ENCODE measurements at places on chromosomes 1 and 21.

DNA sequence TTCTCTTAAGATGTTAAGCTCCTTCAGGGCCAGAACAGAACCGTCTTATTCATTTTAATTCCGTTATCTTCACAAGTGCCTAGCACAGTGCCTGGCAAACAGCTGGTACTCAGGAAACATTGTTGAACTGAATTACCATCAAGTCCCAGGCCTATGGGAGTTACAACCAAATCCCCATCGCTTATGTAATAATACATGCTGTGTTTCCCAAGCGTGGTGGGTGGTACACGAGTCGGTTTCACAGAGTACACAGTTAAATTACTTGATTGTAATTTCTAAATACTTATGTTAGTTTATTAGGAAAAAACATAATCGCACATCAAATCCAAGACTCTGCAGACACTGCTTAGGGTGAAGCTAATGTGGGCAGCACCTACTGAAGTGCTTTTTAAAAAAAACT lies 1.0 kb downstream of the ANGEL2 start:
- no peak for DNase-seq

DNA sequence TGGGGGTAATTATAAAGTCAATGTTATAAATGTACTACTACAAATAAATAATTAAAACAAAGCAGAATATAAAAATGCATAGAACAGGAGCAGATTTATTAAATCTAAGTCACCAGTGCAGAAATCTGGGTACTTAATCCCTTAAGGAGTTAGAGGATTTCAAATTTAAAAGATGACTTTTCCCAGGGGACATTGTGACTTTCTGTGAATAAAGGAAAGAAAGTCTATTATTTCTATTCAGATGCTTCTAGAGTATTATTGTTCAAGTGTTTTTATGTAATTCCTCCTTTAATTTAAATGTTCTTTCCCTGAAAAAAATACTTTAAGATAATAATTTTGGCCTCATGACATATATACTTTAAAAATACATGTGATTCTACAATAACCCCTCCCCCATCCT lies 43.4 kb downstream of the SYDE2 start:
- no peak for DNase-seq

GRCh38 chr1:196896355-196896754 lies 8.5 kb downstream of the CFHR4 start:
- DNase-seq = no peak

GRCh38 chr21:37937668-37938067 lies 21.4 kb upstream of the KCNJ6 start:
- no peak for DNase-seq

DNA sequence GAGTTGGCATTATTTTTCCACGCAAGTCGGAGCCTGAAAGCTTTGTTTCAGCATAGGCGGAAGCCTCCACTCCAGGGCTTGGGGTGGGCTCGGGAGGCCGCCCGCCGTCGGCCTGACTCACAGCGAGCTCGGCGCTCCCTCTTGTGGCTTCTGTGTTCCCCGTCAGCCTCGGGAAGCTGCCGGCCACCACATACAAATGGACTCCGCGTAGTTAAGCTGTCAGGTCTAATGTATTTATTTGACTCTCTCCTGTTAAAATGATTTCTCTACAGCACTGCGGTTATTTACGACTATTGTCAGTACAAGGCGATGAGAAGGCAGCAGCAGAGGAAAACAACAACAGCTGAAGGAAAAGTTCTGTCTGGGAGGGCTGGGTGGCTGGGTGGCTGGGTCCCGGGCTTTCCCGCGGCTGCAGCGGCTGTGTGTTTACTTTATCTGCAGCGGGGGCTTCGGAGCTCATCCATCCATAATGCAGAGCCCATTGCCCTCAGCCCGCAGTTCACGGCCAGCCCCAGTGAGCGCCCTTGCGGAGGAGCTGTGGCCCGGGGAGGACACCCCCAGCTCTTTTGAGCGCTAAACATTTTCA lies 375.7 kb upstream of the CAMK1G start:
- DNase-seq = no peak

DNA sequence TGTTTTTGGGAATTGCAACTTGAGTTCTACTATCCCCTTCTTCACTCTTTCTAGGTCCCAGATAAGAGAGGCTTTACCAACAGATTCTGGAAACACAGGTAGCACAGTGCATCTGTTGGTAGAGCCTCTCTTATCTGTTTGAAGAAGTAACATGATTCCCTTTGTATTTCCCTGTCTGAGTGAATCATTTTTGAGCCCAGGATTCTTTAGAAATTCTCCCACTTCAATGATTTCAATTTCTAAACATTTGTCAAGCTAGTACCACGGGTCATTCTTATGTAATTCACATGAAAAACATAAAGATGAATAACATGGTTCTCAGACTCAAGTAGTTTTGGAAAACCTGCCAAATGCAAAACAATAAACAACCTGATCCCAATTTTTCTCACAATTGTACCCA lies 72.0 kb upstream of the DUSP10 start:
- DNase-seq = no peak

GRCh38 chr1:41678111-41678878 lies 193.8 kb upstream of the EDN2 start:
- DNase-seq = no peak

DNA sequence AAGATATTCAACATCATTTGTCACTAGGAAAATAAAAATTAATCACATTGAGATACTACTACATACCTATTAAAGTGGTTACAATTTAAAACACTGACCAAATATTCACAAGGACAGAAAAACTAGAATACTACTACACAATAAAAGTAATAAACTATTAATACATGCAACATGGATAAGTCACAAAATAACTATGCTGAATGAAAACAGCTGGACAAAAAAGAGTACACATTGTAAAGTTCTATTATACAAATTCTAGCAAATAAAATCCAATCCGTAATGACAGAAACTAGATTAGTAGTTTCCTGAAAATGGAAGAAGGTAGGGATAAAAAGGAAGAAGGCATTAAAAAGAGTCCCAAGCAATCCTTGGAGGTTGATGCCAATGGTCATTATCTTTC lies 348.7 kb upstream of the PTBP2 start:
- DNase-seq = no peak

- DNase-seq = no peak
Measured at GRCh38 chr1:30320581-30320890, 402.8 kb downstream of the MATN1 start.

DNA sequence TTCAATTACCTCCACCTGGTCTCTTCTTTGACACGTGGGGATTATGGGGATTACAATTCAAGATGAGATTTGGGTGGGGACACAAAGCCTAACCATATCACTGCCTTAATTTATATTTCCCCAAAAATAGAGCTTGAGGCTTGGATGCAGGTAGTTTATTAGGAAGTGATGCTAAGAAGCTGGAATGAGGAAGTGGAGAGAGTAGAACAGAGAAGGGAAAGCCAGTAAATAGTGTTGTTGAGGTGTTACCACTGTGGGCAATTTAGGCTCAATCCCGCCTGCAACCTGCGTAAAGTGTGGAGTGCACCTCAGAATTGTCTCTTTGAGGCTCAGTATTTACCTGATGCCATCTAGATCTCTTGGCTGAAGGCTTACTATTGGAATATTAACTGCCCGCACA lies 4.9 kb upstream of the DOCK7 start:
- DNase-seq = no peak

- no peak for DNase-seq
Measured at GRCh38 chr1:215133532-215133931, 51.0 kb downstream of the KCNK2 start.

- DNase-seq = no peak
Measured at GRCh38 chr1:24015221-24016210, 35.4 kb upstream of the SRSF10 start.

GRCh38 chr1:5744911-5745799 lies 247.1 kb downstream of the NPHP4 start:
- DNase-seq = no peak

DNA sequence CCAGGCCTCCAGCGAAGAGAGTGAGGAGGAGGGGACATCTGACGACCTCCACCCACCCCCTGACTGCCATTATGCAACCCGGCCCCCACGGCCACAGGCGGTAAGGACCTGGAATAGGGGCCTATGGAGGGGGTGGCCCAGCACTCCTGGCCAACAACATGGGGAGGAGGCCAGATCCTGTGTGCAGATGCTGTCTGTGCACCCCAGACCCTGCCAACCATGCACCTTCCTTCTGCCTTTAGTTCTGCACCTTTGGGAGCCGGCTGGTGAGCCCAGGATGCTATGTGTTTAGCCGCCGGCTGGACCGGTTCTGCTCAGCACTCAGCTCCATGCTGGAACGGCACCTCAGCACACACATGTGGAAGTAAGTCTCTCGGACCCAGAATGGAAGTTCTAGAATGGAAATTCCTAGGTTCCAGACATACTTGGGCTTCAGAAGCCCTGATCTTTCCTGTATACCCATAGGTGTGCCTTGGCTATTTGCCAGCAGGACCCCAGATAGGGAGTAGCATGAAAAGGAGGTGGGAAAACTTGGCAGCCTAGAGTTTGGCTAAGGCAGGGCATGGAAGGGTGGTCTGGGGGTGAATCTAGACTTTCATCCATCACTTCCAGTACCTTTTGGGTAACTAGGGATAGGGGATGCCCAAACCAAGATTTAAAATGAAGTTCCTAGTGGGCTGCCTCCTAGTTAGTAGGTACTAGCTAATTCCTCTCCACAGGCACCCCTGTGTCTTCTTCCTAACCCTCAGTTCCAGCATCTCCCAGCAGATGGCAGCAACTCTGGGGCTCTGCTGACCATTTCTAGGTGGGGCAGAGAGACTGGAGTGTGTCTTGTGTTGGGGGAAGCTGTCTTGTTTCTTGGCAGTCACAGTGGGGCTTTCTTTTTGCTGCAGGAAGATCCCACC lies 3.6 kb upstream of the CYB561D1 start:
- peak; percentile 82 for DNase-seq

GRCh38 chr1:75922698-75923097 lies 9.5 kb downstream of the ASB17 start:
- no peak for DNase-seq

DNA sequence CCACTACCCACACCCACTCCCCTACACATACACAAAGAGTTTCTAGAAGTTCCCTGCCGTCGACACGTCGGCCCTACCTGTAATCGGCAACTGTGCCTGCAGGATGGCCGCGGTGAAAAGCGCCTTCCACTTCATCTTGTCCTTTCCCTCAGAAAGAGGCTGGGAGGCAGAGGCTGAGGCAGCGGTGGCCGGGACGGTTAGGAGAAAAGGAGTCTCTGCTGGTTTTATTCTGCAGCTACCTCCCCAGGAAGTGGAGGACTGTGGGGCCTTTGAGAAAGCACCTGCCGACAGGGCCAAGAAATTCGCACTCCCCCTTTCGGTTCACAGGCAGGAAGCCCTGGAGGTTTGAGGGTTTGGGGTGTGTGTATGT lies at the start of gene CD247:
TSS of gene CD247 (minus strand) at position 199 of the 370 bp plus-strand sequence. CDS start at position 135, 64 bp downstream.
- DNase-seq = peak; percentile 86

DNA sequence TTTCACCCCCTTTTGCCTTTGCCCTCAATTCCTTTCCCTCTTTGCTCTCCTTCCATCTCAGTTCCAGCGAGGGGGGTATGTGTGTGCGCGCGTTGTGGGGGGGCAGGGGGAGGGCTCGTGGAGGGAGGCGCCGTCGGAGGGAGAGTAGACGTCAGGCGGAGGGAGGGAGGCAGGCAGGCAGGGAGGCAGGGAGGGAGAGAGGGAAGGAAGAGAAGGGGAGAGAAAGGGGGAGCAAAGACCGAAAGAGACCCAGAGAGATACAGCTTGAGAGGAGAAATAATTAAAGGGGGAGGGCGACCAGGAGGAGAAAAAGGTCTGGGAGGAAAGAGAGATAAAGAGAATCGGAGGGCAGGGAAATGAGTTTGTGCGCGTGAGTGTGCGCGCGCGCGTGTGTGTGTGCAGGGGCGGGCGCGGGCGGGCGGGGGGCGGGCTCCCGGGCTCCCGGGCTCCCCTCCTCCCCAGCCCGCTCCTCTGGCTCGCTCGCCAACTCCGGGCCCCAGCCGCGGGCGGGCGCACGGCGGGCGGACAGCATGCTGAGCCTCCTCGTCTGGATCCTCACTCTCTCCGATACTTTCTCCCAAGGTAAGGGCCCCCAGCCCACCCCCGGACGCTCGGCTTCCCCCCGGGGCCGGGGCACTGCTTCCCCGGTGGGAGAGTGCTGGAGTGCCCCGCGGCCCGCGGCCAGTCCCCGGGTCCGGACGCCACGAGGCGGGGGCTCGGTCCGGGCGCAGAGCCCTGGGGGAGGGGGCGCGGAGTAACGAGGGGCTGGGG lies at the start of gene KIRREL1:
TSS of gene KIRREL1 (plus strand) at position 499 of the 771 bp plus-strand sequence. CDS start at position 531, 32 bp downstream.
- DNase-seq = no peak

DNA sequence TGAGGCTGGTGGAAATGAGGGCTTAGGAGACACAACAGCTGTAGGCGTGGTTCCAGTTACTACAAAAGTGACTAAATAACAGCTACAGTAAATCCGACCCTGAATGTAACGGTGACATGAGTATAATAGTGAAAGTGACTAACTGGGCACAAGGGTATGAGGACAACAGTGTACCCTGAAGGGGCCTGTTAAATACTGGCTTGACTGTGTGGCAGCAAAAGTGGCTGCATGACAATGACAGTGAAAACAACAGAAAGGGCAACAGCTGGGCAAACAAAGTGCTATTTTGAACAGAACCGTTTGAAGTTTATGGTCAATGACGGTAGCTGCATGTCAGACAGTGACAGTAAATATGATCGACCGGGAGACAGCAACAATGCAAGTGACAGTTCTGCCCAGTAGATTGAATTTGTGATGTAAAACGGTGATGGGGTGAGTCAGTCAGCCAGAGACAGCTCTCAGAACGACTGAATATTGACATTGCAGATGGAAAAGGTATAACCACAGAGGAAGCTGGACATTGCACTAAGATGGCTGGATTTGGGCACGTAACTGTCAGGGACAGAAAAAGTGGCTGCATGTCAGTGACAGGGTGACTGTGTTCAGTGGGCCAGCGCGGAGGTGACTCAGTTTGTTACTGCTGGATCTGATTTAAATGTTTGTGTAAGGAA lies 1.2 kb upstream of the ZBTB40 start:
- no peak for DNase-seq

DNA sequence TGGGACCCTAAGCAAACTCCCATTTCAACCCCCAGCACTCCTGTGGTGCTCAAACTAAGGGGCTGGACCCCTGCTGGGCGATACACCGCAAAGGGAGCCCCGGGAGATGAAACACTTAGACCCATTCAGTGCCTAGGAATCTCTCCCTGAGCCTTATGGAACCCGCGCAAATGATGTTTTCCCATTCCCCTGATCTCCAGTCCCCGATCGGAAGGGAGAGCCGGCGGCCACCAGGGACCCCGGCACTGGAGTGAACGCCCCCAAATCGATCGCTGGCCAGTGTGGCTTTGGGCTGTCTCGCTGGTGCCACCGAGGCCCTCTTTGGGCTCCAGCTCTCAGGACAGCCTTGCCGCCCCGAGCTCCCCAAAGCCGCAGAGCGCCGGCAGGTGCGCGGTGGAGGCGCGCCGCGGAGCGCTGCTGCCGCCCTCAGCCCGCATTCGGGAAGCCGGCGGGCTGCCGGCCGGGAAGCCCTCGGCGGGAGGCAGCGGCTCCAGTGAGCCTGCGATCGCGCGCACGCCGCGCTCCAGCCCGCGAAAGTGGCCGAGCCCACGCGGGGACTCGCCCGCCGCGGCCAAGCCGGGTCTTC lies 1.1 kb downstream of the PLXNA2 start:
- no peak for DNase-seq

- no peak for DNase-seq
Measured at GRCh38 chr1:155124503-155125463, 2.9 kb upstream of the EFNA1 start.

DNA sequence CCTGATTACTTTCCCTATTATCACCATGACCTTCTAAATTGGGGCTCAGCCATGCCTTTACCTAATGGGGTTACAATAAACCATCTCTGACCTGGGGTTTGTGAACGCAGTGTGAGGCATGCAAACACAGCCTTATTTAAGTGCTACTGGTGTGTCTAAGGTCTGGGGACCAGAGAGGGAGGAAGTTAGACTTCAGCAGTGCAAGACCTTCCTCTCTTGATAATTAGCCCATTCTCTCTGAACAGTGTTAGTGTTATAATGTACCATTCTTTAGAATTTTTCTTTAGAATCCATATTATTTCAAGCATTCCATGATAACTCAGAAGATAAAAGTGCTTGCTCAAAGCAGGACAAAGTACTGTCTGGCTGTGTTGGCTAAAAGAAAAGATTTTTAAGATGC lies 10.5 kb upstream of the LRRC8D start:
- no peak for DNase-seq

All from CD4-positive, alpha-beta T cell treated with Interleukin-21 for 1 hour (primary cell).